Spleen (tissue), 13 donors: ENCODE measurements at places on chromosomes 6 and 20. TPM values are rescaled to one million over a fixed set of nuclear protein-coding genes. Genes with fewer than 3 reads are reported as not detected.

Gene SAPCD1
- not detected for total RNA-seq

Gene B4GALT5
- 66.3 TPM for total RNA-seq

Gene SMLR1
- not detected for total RNA-seq

DNA sequence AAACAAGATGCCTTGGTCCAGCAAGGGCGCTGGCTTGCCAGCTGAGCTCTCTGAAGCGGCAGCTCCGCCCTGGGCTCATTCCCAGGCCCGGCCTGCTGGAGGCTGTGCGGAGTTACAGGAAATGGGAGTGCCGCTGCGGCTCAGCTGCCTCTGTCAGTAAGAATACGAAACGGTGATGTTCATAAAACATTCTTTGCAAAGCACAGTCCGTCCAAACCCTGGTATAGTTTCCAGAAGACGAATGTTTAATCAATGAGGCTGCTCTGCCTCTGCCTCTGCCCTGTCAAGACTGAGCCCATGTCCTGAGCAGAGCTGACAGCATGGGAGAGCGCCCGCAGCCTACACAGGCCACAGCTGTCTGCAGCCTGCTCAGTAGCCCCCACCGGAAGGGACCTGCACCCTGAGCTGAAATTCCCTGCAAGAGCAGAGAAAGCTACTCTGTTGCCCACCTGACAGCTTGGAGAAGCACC lies 153.3 kb upstream of the SNX9 start:
- H3K4me1 ChIP-seq = peaks cover 9% of the 10 kb centered on the region
- H3K4me3 ChIP-seq = no peak overlapping the region
- H3K36me3 ChIP-seq = peaks cover 7% of the 10 kb centered on the region
- peak overlapping the region; percentile 53 for H3K27ac ChIP-seq
- H3K27me3 ChIP-seq = no peaks in the 10 kb centered on the region

DNA sequence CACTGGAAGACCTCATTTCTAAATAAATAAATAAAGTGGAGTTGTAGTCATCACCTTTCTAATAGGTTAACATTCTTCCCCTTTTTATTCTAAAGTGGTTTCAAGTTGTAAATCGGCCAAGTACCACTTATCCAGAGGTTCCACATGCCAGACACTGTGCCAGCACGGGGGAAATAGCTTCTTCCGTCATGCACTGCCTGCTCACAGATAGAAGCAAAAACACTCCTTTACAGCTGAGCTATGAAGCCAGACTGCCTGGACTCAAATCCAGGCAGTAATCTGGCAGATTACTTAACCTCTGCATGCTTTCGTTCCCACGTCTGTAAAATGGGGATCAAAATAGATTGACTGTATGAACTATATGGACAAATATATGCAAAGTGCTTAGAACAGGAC lies 17.2 kb upstream of the SCML4 start:
- no peaks in the 10 kb centered on the region for H3K4me1 ChIP-seq
- no peak overlapping the region for H3K4me3 ChIP-seq
- DNase-seq = no peak

DNA sequence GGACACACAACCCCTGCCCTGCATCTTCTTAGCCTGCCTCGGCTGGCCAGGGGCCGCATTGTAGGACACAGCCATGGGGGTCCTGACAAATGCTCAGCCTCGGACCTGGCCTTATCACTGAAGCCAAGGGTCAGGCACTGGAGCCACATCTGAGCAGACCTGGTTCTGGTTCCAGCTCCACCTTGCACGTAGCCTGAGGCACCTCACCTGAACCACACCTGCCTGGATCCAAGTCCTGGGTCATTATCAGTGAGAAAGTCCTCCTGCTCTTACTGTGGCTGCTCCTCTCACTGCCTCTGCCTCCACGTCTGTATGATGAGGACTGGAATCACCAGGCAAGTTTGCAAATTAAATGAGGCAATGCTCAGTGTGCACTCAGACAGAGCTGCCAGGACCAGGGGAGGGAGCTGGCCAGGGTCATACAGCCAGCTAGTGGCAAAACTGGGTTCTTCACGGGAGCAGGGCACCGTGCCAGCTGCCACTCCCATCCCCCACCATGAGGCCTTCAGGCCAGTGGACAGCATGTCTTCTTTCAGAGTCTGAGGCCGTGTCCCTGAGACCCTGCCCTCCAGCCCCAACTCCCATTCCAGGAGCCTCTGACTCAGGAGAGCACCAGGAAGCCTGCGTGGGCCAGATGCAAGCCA lies 40.2 kb downstream of the MRPL14 start:
- no peaks in the 10 kb centered on the region for H3K4me1 ChIP-seq
- no peak overlapping the region for H3K27ac ChIP-seq
- no peaks in the 10 kb centered on the region for H3K27me3 ChIP-seq
- H3K36me3 ChIP-seq = peaks cover 8% of the 10 kb centered on the region
- DNase-seq = peak; percentile 61

DNA sequence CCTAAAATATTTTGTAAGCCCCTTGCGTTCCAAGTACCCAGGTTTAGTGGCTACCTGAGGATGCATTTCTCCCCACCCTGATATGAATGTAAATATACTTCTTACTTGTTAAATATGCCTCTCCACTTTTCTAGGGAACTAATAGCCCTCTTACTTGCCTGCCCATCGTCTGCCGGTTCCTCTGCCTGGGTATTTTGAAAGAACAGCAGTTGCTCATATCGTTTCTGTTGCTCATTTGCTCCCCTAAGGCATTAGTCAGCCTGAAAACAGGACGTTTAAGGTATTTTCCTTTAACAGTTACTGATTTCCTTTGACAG lies 141.3 kb upstream of the CARMIL1 start:
- H3K4me3 ChIP-seq = peak overlapping the region; percentile 49
- H3K27me3 ChIP-seq = no peaks in the 10 kb centered on the region
- peak overlapping the region; percentile 96 for H3K27ac ChIP-seq
- no peak for DNase-seq

DNA sequence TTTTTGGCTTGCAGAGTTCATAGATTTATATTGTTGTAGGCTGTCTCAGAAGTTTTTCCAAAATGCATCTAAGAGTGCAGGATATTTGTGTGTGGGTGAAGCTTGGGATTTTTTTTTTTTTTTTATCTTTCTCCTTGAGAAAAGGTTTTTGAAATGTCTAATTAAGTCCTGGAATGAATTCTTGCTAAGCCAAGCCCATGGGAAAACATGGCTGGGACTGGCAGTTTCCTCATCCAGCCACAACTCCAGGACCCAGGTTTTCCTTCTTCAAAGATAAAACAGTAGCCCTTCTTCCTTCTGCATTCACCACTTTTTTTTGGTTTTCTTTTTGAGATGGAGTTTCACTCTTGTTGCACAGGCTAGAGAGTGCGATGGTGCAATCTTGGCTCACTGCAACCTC lies 242.5 kb upstream of the JAG1 start:
- H3K27ac ChIP-seq = no peak overlapping the region
- no peak overlapping the region for H3K4me3 ChIP-seq
- DNase-seq = no peak

- H3K4me3 ChIP-seq = no peak overlapping the region
- no peaks in the 10 kb centered on the region for H3K4me1 ChIP-seq
- no peak for DNase-seq
- H3K27ac ChIP-seq = no peak overlapping the region
Observed at GRCh38 chr6:11852061-11852651, 73.6 kb upstream of the ADTRP start.
